ENCODE measurements at places on chromosomes 11 and 22.
A peak's percentile ranks its signal among the peaks of the same experiment; 100 is the strongest.

- no peak overlapping the region for H3K4me3 ChIP-seq
- DNase-seq = no peak
- no peak overlapping the region for H3K27ac ChIP-seq
- peaks cover 6% of the 10 kb centered on the region for H3K4me1 ChIP-seq
- no peaks in the 10 kb centered on the region for H3K36me3 ChIP-seq
Measured at GRCh38 chr11:17382046-17382728, 6.3 kb downstream of the KCNJ11 start.

DNA sequence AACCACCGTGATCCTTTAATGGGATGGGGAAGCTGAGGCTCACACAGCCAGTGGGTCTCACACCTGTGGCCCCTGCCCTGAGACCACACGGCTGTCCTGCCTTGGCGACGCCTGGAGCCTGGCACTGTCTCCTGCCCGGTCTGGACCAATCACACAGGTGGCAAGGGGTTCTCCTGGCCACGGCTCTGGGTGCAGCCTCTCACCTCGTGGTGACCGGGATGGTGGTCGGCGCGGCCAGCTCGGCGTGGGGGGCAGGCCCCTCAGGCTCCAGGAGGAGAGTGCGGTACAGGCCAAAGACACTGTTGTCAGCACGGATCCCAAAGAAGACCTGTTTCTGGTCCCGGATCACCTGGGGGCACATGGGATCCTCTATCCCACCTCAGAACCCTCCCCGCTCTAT, 8.7 kb downstream of the ANO9 start:
- DNase-seq = no peak
- no peaks in the 10 kb centered on the region for H3K27me3 ChIP-seq
- H3K36me3 ChIP-seq = no peaks in the 10 kb centered on the region
- H3K4me1 ChIP-seq = no peaks in the 10 kb centered on the region
- H3K27ac ChIP-seq = no peak overlapping the region
- no peak overlapping the region for H3K4me3 ChIP-seq

DNA sequence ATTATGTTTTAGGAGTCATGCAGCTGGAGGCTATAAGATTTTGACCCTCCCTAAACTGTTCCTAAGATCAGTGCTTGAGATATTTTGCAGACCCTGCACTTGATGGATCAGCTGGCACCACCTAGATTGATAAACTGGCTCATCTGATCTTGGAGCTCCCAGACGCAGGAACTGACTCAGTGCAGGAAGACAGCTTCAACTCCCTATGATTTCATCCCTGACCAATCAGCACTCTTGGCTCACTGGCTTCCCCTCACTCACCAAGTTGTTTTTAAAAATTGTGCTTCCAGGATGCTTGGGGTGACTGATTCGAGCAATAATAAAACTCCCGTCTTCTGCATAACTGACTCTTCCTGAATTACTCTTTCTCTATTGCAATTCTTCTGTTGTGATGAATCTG, 637.5 kb upstream of the FAT3 start:
- H3K4me1 ChIP-seq = no peaks in the 10 kb centered on the region
- no peaks in the 10 kb centered on the region for H3K27me3 ChIP-seq
- no peak overlapping the region for H3K4me3 ChIP-seq
- no peak for DNase-seq
- no peak overlapping the region for H3K27ac ChIP-seq

GRCh38 chr11:119567688-119568582, 145.0 kb upstream of the THY1 start:
- no peaks in the 10 kb centered on the region for H3K4me1 ChIP-seq
- H3K27me3 ChIP-seq = no peaks in the 10 kb centered on the region
- peak; percentile 27 for DNase-seq
- H3K4me3 ChIP-seq = no peak overlapping the region

All from kidney (tissue), 22 donors.